ENCODE measurements at places on chromosomes 6 and 20. TPM values are rescaled to one million over a fixed set of nuclear protein-coding genes. Genes with fewer than 3 reads are reported as not detected.
A peak's percentile ranks its signal among the peaks of the same experiment; 100 is the strongest.

The SYNDIG1 gene
- polyA plus RNA-seq: 1.6 TPM

The TRERF1 gene
- polyA plus RNA-seq: 2.8 TPM

The LAMP5 gene
- polyA plus RNA-seq: not detected

The SLC22A1 gene
- polyA plus RNA-seq: not detected

The SLC17A1 gene
- polyA plus RNA-seq: not detected

The OPRM1 gene
- polyA plus RNA-seq: not detected

The TRIM40 gene
- not detected for polyA plus RNA-seq

The PTPRA gene
- polyA plus RNA-seq: 37.4 TPM

The VGLL2 gene
- not detected for polyA plus RNA-seq

The CLPSL1 gene
- polyA plus RNA-seq: not detected

The AKAP12 gene
- polyA plus RNA-seq: 20.4 TPM

The HFE gene
- polyA plus RNA-seq: 8.6 TPM

GRCh38 chr6:166024252-166024651 is 143.4 kb downstream of the TBXT start:
- DNase-seq: no peak

DNA sequence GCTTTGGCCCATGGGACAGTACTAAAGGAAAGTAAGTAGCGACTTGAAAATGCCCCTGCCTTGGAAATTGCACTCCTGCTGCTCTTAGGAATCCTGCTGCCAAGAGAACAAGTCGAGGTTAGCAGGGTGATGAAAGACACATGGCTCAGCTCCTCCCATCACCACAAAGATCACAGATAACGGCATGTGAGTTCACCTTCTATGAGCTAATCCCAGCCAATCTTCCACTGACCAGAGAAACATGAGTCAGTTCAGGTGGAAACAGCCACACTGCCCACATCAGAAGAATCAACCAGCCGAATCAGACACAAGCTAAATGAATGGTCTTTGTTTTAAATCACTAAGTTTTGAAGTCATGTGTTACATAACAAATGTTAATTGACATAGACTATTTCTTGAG is 106.3 kb downstream of the PRKN start:
- peak; percentile 9 for DNase-seq

DNA sequence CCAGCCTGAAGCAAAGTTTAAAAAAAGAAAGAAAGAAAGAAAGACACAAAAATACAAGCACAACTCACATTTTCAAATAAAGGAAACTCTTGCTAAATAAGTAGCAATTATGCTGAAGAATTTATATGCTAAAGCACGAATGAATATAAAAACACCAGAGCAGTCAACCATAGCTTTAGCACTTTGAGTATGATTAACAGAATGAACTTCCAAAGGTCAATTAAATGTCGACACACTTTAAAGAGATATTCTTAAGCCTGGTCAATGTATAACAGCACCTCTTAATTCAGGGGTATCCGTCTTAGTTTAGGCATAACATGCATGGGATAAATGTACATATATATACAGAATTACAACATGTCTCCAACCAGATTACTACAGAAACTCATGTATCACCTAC is 125.9 kb downstream of the OGFRL1 start:
- DNase-seq: no peak

- peak; percentile 79 for DNase-seq
Observed at GRCh38 chr20:41173161-41173721, 35.9 kb downstream of the PLCG1 start.

GRCh38 chr6:170176898-170177771 is 113.7 kb downstream of the DLL1 start:
- DNase-seq: peak; percentile 31

DNA sequence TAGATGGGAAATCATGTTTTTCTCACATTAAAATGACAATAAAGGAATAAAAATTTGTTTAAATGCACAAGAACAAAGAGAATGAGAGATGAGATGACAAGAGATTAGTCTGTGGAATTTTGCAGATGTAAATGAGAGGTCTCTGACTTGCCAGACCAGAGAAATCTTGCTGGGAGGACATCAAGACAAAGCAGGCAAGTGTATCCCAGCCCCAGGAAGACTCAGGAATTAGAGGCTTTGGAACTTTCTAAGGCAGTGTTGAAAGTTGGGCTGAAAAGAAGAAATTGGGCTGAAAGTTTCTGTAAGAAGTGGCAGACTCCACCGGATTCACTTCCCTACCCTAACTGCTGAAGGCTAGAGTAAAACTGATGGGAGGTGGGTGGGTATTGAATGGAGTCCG is 54.6 kb downstream of the AFDN start:
- DNase-seq: no peak

- no peak for DNase-seq
Observed at GRCh38 chr6:279341-280029, 12.8 kb upstream of the DUSP22 start.

- DNase-seq: no peak
Observed at GRCh38 chr6:139647841-139648240, 273.4 kb upstream of the CITED2 start.

- DNase-seq: peak; percentile 84
Observed at GRCh38 chr6:132961122-132961521, 146.8 kb downstream of the RPS12 start.

- DNase-seq: peak; percentile 88
Observed at GRCh38 chr6:84150705-84151104, 76.7 kb downstream of the CEP162 start.

DNA sequence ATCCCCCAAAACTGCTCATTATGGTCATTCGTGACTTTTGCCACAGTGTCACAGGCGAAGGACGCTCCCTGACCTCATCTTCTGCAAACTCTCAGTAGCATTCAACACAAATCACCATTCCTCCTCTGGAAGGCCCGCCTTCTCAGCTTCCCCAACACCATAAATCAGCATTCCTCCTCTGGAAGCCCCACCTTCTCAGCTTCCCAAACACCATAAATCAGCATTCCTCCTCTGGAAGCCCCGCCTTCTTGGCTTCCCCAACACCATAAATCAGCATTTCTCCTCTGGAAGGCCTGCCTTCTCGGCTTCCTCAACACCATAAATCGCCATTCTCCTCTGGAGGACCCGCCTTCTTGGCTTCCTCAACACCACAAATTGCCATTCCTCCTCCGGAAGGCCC is 288.0 kb upstream of the AGPAT4 start:
- DNase-seq: no peak

DNA sequence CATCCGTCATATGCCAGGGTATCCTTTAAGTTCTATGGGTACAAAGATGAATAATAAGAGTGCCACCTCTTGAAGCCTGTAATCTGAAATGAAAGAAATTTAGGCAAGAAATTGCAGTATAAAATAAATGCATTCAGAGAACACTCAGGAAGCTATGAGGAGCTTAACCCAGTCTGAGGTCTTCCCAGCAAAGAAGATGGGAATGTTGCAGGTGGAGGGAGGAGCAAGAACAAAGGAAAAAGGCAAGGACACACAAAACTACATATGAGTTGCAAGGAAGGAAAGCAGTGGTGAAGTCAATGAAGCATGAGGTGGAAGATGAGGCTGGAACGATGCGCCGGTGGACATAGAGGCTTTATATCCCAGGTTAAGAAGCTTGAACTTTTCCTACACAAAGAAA is 67.0 kb upstream of the DST start:
- DNase-seq: no peak

DNA sequence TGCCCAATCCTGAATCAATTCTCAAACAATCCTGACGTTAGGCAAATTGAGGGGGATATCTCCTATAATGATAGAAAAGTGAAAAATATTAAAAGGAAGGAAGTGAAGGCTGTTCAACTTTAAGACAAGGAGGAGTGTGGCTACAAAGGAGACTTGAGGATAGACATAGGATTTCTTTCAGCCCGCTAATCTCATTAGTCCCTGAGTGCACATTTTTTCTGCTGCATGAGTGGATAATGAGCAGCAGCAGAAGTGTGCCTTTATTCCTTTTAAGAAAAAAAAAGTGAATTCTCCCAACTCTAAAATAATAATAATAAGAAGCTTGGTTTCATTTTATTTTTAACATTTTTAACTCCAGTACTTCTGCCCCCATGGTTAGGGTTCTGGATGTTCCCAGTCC is 102.0 kb downstream of the SPTLC3 start:
- DNase-seq: no peak

GRCh38 chr6:25154034-25154596 is 125.1 kb upstream of the CARMIL1 start:
- DNase-seq: no peak

GRCh38 chr6:129359811-129360681 is 349.9 kb downstream of the ARHGAP18 start:
- DNase-seq: peak; percentile 7

DNA sequence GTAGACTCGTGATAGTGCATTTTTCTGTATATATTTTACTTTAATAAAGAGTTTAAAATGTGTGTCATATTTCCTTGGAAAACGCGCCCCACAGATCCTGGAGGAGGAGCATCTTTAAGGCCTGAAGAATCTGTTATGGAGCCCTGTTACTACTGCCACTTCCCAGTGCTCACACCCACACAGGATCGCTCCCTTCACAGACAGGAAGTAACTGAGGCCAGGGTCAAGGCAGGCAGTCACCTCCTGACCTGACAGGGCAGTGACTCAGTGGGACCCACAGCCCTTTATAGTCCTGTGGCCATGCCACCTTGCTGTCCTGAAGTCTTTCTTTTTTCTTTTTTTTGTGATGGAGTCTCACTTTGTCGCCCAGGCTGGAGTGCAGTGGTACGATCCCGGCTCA is 9.0 kb downstream of the RRBP1 start:
- DNase-seq: no peak

DNA sequence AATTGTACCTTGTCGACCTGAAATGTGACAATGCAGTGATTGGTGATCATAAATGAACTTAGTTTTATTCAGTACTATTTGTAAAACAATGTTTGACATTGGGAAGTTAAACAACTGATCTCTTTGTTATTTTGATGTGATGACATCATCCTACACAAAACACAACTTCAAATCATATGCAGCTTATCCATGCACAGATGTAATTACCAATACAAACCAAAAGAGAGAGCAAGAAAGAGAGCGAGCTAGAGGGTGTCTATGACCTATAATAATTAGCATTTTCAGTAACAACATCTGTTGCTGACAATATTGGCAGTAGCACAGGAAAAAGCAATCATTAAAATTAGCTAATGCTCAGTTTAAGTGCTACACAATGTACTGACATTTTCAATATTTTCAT is 320.9 kb downstream of the UTRN start:
- DNase-seq: no peak

- no peak for DNase-seq
Observed at GRCh38 chr6:28335040-28335563, 846 bp downstream of the ZSCAN31 start.

GRCh38 chr6:168126566-168127383 is 47.8 kb upstream of the FRMD1 start:
- DNase-seq: no peak

DNA sequence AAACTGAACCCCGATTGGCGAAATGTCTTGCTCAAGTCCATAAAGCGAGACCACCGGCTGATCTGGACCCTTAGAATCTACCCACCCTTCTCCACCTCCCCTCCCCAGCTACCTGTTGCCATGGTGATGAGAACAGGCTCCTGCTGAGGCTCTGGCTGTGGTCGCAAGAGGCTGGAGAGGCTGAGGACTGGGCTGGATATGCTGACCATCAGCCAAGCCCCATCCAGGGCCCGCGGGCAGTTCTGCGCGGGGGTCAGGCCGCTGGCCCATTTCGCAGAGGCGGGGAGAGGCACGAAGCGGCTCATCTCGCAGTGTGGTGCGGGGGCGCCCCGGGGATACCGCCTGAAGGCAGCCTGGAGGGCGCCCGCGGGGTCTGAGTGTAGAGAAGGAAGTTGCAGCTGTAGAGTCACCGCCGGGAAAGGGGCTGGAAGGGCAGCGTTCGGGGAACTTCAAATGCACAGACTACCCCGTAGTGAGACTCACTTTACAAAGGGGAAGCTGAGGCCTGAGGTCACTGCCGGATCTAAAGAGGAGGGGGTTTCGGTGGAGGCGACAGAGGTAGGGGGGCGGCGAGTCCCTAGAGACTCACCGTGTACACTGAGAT is 671 bp downstream of the TAPBP start:
- DNase-seq: peak; percentile 80

DNA sequence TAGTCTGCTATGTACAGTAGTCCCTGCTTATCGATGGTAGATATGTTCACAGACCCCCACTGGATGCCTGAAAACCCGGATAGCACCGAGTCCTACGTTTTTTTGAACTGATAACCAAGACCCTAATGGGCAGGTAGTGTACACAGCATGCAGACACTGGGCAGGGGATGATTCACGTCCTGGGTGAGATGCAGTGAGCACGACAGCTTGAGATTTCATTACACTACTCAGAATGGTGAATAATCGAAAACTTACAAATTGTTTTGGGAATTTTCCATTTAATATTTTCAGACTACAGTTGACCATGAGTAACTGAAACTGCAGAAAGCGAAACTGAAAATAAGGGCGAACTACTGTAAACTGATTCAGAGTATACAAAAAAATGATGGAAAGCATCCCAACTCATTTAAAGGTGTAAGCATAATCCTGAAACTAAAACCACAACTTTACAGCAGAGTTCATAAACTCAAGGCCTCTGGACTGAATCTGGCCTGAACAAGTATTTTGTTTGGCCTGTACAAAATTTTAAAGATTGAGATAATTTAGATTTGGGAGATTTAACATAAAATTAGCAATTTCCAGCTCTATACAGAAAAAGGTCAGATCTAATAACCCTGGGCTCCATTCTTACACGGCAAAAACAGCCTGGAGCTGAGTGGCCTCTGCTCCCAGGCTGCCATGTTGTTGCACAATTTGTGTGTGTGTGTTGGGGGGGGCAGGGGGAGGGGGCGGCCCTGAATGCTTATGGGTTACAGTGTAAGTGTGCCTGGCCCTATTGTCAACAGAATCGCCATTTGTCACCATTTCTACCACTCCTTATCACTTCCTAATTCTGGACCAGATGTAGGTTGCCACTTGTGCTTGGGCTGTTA is 34.9 kb downstream of the RNF24 start:
- peak; percentile 87 for DNase-seq

- DNase-seq: peak; percentile 46
Observed at GRCh38 chr6:131844243-131844841, 36.5 kb downstream of the ENPP1 start.

DNA sequence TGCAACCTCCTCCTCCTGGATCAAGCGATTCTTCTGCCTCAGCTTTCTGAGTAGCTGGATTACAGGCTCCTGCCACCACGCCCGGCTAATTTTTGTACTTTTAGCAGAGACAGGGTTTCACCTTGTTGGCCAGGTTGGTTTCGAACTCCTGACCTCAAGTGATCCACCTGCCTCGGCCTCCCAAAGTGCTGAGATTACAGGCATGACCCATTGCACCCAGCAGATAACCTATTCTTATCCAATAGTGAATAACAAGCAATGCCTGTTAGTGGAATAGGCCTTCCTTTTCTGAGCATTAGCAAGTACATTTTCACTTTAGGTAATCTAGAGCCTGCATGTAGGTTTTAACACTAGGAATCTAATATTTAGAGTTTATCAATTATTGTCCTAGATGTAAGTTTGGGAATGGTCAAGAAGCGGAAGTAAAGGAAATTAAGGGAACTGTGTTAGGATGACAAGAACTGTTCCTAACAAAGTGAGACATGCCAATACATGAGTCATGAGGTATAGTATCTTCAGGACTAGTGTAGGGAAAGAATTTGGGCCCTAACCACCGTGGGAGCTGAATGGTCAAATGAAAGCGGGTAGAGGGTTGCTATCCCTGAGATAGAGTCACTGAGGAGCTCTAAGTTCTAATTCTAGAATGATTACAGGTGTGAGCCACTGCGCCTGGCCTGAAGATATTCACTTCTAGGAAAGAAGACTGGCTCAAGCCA is 15.0 kb downstream of the BLTP3A start:
- DNase-seq: peak; percentile 29

Data from GM23248 (cell line).